ENCODE measurements at places on chromosomes 4 and X. TPM values are rescaled to one million over a fixed set of nuclear protein-coding genes. Genes with fewer than 3 reads are reported as not detected.

DNA sequence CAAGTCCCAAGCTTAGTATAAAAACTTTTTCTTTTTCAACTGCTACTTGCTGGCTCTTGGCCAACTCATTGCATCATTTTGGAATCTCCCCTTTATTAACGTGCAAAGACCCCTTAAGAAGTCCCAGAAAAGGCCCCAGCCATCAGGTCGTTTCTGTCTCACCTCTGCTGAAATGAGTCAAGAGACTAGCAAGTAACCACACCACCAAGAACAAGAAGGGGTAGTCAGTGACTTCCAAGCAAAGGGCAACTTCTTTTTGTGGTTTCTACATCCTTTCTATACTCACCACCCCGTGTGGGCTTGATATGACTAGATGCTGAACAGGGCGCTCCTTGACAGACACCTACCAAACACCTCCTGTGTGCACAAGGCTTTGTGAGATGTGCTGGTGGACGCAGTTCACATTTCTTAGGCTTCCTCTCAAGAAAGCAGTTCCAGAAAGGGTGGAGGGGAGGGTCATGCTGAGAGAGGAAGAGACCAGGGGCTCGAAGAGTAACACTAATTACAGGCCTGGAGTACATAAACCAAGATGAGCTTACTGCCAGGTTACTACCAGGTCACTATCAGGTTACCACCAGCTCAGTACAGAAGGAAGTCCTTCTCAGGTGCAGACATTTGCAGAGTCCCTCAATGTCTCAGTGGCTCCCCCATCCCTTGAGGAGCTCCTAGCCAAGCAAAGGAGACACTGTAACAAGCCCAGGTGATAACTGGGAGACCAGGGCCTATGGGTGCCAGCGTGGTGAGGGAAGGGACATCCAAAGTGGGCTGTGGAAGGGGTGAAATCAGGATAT, 19.3 kb downstream of the JAKMIP1 start:
- H3K36me3 ChIP-seq: peaks cover 52% of the 10 kb centered on the region
- peak overlapping the region; percentile 100 for H3K27ac ChIP-seq
- peak overlapping the region; percentile 91 for H3K4me3 ChIP-seq
- peak; percentile 76 for DNase-seq
- peaks cover 84% of the 10 kb centered on the region for H3K4me1 ChIP-seq

GRCh38 chr4:140359562-140360427, 13.7 kb upstream of the SCOC start:
- no peak overlapping the region for H3K27ac ChIP-seq
- no peaks in the 10 kb centered on the region for H3K4me1 ChIP-seq
- DNase-seq: peak; percentile 78
- peaks cover 40% of the 10 kb centered on the region for H3K27me3 ChIP-seq
- no peaks in the 10 kb centered on the region for H3K36me3 ChIP-seq
- H3K4me3 ChIP-seq: no peak overlapping the region

DNA sequence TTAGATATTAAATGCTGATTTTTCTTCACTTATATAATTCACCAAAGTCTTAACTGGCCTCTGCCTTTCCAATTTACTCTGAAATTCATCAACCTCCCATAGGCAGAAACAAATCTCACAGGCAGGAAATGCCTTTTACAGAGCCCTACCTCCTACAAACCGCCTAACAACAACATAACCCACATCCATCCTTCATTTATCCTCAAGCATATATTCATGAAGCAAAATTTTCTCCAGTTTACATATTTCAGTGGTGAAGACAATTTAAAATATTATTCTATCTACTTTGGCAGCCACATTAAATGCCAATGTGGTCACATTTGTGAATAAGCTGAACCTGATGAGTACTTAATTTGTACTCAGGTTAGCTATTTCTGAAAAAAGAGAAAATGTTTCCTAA, 30.3 kb downstream of the SEPSECS start:
- H3K36me3 ChIP-seq: peaks cover 3% of the 10 kb centered on the region
- no peak for DNase-seq
- H3K4me1 ChIP-seq: no peaks in the 10 kb centered on the region
- H3K4me3 ChIP-seq: no peak overlapping the region
- H3K27me3 ChIP-seq: no peaks in the 10 kb centered on the region
- no peak overlapping the region for H3K27ac ChIP-seq

MBNL3 gene
- total RNA-seq: 15.5 TPM

GRCh38 chr4:8032381-8032780, 92.7 kb upstream of the AFAP1 start:
- H3K4me3 ChIP-seq: no peak overlapping the region
- peaks cover 12% of the 10 kb centered on the region for H3K4me1 ChIP-seq
- no peak for DNase-seq
- H3K27ac ChIP-seq: no peak overlapping the region

GRCh38 chrX:24219320-24219719, 69.8 kb downstream of the ZFX start:
- no peak overlapping the region for H3K27ac ChIP-seq
- peaks cover 4% of the 10 kb centered on the region for H3K4me1 ChIP-seq
- H3K36me3 ChIP-seq: no peaks in the 10 kb centered on the region
- no peak overlapping the region for H3K4me3 ChIP-seq
- no peaks in the 10 kb centered on the region for H3K27me3 ChIP-seq

DNA sequence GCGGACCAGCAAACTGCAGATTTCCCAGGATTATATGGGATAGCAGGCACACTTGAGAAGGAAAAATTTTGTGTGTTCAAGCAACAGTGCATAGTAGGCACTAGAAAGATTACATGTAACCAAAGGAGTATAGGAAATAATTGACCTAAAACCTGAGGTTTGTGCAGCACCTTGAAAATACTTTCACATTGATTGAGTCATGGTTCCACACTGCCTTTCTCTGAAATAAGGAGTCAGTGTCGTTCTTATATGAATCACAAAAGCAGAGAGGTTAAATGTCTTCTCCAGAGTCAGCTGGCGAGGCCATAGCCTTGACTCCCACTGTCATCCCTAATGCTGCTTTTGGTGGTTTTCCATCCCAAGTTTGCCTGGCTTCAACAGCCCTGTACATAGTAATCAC, 138.9 kb downstream of the SOWAHB start:
- no peaks in the 10 kb centered on the region for H3K36me3 ChIP-seq
- H3K27me3 ChIP-seq: peaks cover 9% of the 10 kb centered on the region
- H3K27ac ChIP-seq: no peak overlapping the region

GRCh38 chrX:23003116-23003515, 3.4 kb downstream of the DDX53 start:
- no peaks in the 10 kb centered on the region for H3K4me1 ChIP-seq
- H3K4me3 ChIP-seq: no peak overlapping the region
- DNase-seq: no peak
- no peaks in the 10 kb centered on the region for H3K27me3 ChIP-seq
- H3K27ac ChIP-seq: no peak overlapping the region

DNA sequence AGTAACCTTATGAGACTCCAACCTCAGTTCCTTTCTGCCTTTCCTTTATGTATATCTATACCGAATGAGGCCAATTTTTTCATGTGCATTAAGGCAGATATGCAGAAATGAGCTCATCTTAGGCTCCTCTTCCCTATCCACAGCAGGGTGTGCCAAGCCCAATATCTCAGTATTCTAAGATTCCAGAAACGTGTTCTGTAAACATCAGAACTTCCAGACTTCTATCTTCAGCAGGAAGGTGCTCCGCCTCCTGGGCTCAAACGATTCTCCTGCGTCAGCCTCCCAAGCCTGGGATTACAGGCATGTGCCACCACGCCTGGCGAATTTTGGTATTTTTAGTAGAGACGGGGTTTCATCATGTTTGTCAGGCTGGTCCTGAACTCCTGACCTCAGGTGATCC, 31.0 kb upstream of the CCNG2 start:
- H3K27ac ChIP-seq: no peak overlapping the region
- H3K4me3 ChIP-seq: no peak overlapping the region
- no peaks in the 10 kb centered on the region for H3K27me3 ChIP-seq
- DNase-seq: no peak

DNA sequence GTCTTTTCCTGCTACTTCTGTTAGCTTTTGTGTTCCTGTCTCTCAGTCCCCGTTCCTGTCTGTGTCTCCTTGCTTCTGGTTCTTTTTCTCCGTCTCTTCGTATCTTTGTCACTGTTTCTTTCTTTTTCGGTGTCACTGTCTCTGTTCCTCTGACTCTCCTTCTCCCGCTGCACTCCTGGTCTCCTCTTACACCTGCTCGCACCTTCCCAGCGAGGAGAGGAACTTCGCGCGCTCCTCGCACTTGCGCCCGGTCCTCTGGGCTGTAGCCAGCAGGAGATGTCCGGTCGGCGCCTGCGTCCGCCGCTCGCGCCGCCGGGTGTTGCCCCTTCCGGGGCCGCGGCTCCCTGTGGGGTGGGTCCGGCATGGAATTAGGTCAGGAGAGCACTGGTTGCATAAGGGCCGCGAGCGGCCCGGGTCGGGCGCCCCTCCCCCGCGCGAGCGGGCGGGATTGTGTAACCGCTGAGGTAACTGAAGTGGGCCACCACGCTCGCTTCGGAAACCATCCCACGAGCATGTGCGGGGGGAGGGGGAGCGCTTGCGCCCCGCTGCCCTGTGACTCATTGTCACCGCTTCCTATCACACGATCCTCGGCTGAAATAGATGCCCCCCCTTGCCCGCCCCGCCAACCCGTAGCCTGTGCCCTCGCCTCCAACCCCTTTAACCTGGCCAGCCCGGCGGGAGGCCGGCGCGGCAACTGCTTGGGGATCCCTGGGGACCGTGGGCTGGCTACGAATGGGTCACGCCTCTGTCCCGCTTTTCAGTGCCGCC, 1.6 kb downstream of the LONRF3 start:
- H3K4me3 ChIP-seq: peak overlapping the region; percentile 99
- H3K4me1 ChIP-seq: peaks cover 16% of the 10 kb centered on the region
- peaks cover 6% of the 10 kb centered on the region for H3K27me3 ChIP-seq
- H3K27ac ChIP-seq: peak overlapping the region; percentile 28

SMAD1 gene
- 3.2 TPM for total RNA-seq

PRRG3 gene
- total RNA-seq: not detected

HSFX4 gene
- not detected for total RNA-seq

DNA sequence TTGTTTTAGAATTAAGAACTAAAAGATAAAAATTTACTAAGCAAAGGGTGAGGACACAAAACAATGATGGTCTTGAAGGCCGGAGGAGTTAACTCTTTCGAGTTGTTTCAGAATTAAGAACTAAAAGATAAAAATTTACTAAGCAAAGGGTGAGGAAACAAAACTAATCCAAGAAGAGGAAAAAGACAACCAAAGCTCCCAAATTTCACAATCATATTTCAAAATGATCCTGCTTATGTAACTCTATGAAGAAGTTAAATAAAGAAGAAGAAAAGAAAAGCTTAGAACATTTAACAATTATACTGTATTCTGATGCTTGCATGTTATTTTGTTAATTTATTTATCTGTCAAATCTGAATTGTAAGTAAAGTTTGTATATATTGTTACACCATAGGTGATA, 154.8 kb upstream of the SLIT2 start:
- no peak for DNase-seq
- peaks cover 8% of the 10 kb centered on the region for H3K36me3 ChIP-seq
- no peaks in the 10 kb centered on the region for H3K27me3 ChIP-seq

RPS6KA6 gene
- not detected for total RNA-seq
